ENCODE measurements at places on chromosomes 2 and 18.

- no peak for DNase-seq
Measured at GRCh38 chr2:101625387-101625786, 72.1 kb upstream of the MAP4K4 start.

- DNase-seq, result no peak
Measured at GRCh38 chr2:96863575-96864342, 5.9 kb upstream of the ANKRD39 start.

GRCh38 chr2:3355951-3356569, 21.6 kb downstream of the EIPR1 start:
- no peak for DNase-seq

DNA sequence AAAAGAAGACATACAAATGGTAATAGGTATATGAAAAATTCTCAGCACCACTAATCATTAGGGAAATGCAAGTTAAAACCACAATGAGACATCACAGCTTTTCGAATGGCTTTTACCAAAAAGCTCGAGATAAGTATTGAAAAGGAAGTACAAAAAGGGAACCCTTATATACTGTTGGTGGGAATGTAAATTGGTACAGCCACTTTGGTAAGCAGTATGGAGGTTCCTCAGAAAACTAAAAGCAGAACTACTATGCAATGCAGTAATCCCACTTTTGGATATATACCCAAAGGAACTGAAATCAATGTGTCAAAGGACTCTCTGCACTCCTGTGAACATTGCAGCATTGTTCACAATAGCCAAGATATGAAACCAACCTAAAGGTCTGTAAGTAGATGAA, 107.5 kb upstream of the SPATS2L start:
- DNase-seq, result no peak
